ENCODE measurements at places on chromosomes 13 and 19. TPM values are rescaled to one million over a fixed set of nuclear protein-coding genes. Genes with fewer than 3 reads are reported as not detected.

NALCN gene
- 2.0 TPM for polyA plus RNA-seq

WDR88 gene
- polyA plus RNA-seq = not detected

LILRB2 gene
- not detected for polyA plus RNA-seq

S1PR5 gene
- 0.55 TPM for polyA plus RNA-seq

URAD gene
- polyA plus RNA-seq = not detected

ICAM1 gene
- 18.3 TPM for polyA plus RNA-seq

JSRP1 gene
- not detected for polyA plus RNA-seq

FAAP24 gene
- polyA plus RNA-seq = 2.3 TPM

FBXO17 gene
- polyA plus RNA-seq = 20.7 TPM

SIGLEC9 gene
- not detected for polyA plus RNA-seq

TGFBR3L gene
- polyA plus RNA-seq = 0.94 TPM

ATP1A3 gene
- 0.11 TPM for polyA plus RNA-seq

SYNGR4 gene
- polyA plus RNA-seq = not detected

ZNF43 gene
- 2.9 TPM for polyA plus RNA-seq

ZNF420 gene
- polyA plus RNA-seq = 1.2 TPM

ZNF229 gene
- 3.0 TPM for polyA plus RNA-seq

FSD1 gene
- polyA plus RNA-seq = 23.4 TPM

CEACAM5 gene
- polyA plus RNA-seq = not detected

GPR183 gene
- polyA plus RNA-seq = 0.44 TPM

PIK3R2 gene
- 25.1 TPM for polyA plus RNA-seq

ZNF112 gene
- polyA plus RNA-seq = 1.4 TPM

CEACAM21 gene
- not detected for polyA plus RNA-seq

ACER1 gene
- 0.11 TPM for polyA plus RNA-seq

ATXN8OS gene
- polyA plus RNA-seq = not detected

TMEM221 gene
- 0.06 TPM for polyA plus RNA-seq

GSX1 gene
- not detected for polyA plus RNA-seq

COL5A3 gene
- polyA plus RNA-seq = 1.5 TPM

ZNF527 gene
- 1.5 TPM for polyA plus RNA-seq
